ENCODE measurements at places on chromosomes 1 and 21.

GRCh38 chr1:58683519-58683918 lies 16.3 kb downstream of the MYSM1 start:
- no peak for DNase-seq

GRCh38 chr1:202998836-202999750 lies 8.1 kb upstream of the TMEM183A start:
- peak; percentile 85 for DNase-seq

DNA sequence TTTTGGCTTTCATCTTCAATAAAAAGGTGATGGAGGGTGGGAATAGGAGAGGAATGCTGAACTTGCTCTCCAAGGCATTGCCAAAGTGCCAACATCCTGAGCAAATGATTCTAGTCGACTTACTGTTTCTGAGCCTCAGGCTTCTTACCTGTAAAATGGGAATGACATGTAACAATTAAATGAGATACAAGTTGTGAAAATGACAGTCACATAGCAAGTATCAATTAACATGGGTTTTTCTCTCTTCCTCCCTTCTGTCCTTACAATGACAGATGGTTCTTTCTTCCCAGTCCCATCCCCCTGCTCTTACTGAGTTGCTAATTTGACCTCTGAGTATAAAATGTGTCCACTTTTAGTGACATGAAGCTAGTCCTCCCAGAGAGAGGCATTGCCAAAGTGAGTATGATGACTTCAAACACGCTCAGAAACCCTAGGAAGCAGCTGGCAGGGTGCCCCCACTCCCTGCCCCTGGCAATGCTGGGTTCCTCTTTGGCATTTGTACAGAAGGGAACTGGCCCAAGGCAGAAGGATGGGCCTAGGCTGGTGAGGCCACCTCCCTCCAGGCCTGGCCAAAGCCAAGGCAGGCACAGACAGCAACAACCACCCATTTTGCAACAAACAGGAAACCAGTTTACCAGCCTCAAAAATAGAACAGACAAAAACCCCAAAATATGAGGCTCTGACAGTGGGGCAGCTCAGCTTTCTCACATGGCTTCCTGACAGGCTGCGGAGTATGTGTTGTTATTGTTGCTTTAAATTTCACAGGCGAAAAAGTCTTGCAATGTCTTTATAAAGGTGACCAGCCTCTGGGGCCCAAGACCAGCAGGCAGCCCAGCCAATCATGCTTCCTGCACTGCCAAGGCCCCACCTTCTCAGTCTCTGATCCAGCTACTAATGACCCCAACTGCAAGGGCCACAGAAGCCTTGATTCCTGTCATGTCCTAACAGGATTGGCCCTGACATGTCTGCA lies 115.9 kb downstream of the HIVEP3 start:
- no peak for DNase-seq

GRCh38 chr1:65949230-65949626 lies 156.5 kb downstream of the PDE4B start:
- no peak for DNase-seq

DNA sequence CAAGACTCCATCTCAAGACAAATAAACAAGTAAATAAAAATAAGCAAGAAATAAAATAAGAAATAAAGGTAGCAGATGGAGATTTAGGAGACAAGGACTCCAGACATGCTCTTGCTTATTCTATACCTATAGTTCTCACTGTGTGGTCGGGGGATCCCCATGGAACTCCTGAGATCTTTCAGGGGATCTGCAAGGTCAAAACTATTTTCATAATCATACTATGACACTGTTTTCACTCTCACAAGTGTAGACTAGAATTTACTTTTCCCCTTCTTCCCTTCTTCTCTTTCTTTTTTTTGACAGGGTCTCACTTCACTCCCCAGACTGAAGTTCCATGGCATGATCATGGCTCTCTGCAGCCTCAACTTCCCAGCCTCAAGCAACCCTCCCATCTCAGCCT lies 29.8 kb upstream of the NLRP3 start:
- peak; percentile 55 for DNase-seq

DNA sequence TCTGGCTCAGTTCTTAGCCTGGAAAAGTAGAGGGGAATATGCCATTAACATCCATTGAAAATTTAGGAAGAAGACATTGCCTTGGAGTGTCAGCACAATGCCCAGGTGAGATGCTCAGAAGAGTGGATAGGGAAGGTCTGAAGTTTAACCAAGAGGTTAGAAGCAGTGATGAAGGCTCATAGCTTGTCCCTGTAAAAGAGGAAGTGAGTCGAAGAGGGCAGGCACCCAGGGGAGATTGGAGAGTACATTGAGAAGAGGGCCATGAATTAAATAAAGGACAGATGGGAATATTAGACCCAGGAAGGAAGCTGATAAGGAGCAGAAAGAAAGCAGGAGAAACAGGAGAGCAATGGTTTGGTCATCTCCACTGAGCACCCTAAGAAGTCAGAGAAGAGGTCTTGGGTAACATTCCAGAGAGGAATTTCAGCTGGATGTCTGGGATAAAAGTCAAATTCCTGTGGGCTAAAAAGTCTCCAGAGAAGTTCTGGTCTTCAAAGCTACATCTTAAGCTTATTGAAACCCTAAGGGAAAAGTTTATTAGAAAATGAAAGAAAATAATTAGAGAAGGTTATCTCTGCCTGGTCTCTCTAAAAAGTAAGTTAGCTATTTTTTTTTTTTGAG lies 17.3 kb downstream of the C8B start:
- DNase-seq, result no peak

DNA sequence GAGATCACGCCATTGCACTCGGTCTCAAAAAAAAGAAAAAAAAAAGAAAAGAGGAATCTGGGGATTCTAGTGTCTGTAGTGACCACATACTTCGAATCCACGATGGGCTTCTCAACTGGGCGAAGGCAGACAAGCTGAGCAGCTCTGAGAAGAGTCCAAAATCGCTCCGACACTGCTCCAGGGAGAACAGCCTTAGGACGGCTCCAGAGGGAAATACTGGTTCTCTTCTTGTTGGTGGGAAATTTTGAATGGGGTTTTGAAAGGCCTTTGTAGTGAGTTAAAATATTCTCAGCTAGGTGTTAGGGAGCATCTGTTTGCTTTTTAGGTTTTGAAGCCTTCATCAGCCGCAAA lies 18.3 kb upstream of the HJV start:
- no peak for DNase-seq

DNA sequence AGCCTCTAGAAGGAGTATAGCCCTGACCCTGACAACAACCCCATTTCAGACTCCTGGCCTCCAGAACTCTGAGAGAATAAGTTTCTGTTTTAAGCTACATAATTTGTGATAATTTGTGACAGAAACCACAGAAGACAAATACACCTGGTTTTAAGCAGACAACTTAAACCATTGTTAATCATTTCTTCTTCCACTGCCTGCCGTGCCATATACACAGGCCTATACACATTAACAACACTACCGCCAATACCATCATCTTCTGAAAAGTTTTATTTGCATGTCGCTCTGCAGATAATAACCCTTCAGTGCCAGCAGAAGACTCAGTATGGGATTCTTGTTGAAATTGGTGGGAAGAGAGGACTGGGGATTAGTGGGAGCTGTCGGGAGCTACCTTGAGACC lies 39.9 kb upstream of the KRTAP19-8 start:
- no peak for DNase-seq

- DNase-seq, result no peak
These were observed 29.4 kb downstream of the FOXJ3 start for GRCh38 chr1:42305639-42306038.

GRCh38 chr1:46394108-46394871 lies at the start of gene FAAH:
TSS of gene FAAH (plus strand) at chr1:46394317. CDS start at chr1:46394349, 32 bp downstream.
- DNase-seq, result peak; percentile 57

- peak; percentile 65 for DNase-seq
These were observed 583 bp downstream of the MEF2D start for GRCh38 chr1:156499842-156500542.

DNA sequence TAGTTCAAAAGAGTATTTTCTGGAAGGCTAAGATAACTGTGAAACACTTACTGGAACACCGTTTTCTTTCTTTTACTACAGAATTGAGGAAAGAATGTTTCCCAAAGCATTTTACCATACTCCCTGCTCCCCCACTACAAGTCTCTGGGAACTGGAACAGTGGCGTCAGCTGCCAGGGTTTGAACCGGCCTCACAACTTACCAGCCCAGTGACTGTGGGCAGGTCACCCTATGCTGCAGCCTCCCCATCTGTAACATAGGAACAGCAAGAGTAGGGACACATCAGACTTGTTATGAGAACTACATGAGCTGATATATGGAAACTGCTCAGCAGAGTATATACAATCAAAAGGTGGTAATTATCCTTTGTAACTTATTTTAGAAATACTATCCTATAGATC lies 91.5 kb downstream of the PTPN14 start:
- DNase-seq, result no peak

DNA sequence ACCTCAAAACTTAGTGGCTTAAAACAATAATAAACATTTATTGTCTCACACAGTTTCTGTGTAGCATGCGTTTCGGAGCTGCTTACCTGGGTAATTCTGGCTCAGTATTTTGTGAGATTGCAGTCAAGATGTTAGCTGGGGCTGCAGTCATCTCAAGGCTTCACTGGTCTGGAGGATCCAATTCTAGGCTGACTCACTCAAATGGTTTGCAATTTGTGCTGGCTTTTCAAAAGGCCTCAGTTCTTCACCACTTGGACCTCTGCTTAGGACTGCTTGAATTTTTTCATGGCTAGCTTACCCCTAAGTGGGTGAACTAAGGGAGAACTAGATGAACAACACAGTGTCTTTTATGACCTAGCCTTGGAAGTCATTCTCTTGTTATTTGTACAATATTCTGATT lies 21.0 kb downstream of the XPR1 start:
- no peak for DNase-seq

DNA sequence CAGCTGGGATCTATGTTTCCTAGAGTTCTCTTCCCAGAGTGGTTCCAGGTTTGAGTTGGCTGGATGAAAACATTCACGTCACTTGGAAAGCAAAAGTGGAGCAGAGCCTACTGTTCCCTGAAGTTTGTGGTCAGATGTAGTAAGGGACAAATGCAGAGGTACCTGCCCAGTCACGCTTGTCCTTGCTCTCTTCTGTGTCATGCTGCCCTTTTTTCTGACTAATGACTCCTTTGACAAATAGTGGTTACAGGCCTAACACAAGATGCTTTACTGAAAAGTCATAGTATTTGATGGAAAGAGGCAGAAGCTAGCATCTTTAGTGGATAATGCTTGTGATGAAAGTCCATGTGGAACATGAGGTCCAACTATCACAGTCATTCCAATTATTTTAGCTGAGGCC lies 881.4 kb upstream of the B3GALT2 start:
- DNase-seq, result no peak

GRCh38 chr1:16218014-16218673 lies 5.7 kb upstream of the ARHGEF19 start:
- DNase-seq, result no peak

DNA sequence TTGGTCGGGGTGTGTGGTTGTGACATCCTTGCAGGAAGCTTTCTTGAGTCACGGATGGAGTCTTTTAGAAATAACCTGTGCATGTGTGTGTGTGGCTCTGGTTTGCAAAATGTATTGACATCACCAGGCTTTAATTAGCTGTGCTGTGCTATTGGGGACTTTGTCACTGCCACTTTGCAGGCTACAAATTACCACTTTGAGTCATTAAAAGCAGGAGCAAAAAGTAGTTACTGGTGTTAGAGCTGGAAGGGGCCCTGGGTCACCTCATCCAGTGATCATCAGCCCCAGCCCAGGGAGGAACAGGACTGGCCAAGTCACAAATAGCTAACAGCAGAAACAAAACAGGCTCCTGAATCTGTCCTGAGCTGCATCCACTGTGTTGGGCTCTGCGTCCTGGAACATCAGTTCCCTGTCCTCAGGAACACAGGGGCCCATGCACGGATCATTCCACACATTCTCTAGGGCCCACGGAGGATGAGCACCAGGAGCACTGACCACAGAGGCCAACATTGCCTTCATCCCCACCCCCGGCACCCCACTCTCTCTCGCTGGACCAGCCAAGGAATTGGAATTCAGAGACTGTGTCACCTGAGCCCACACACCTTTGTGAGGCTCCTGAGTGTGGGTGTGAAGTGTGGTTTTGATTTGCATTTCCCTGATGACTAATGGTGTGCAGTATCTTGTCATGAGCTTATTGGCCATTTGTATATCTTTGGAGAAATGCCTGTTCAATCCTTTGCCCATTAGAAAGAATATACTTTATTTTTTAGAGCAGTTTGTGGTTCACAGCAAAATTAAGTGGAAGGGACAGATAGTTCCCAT lies 280.1 kb upstream of the C1orf174 start:
- DNase-seq, result peak; percentile 38

GRCh38 chr1:224256640-224257039 lies 73.3 kb downstream of the NVL start:
- DNase-seq, result no peak

DNA sequence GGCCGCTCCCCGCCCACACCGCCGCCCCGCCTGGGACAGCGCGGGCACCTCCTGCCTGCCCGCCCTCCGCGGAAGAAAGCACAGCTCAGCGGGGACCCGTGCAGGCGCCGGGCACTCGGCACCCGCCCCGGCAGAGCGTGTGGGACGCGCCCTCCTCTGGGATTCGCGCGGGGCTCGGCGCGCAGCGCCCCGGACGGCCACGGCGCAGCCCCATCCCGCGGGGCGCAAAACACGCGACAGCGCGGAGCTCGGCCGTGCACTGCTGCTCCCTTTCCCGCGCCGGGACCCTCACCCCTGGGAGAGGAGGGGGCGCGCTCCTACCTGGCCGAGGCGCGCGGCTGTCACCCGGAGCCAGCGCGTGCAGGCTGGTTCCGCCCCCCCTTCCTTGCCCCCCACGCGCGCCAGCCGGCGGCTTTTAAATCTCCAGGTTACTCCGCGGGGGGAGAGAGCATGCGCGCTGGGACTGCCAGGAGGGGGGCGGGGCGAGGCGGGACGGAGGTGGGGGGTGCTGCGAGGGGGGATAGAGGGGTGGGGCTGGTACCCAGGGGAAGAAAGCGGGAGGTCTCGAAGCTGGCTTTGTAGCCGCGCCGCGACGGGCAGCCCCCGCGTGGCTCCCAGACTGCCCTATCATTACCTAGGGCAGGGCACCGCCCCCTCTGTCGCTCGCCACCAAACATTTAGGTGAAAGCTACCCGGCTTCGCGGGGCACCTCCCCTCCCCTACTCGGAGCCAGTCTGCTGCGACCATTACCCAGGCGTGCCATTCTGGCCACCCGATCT lies at the start of gene SLC45A3:
SLC45A3 (minus strand) TSS at position 437 of the 779 bp plus-strand sequence. CDS start 15,853 bp downstream, outside the sequence.
- peak; percentile 48 for DNase-seq

DNA sequence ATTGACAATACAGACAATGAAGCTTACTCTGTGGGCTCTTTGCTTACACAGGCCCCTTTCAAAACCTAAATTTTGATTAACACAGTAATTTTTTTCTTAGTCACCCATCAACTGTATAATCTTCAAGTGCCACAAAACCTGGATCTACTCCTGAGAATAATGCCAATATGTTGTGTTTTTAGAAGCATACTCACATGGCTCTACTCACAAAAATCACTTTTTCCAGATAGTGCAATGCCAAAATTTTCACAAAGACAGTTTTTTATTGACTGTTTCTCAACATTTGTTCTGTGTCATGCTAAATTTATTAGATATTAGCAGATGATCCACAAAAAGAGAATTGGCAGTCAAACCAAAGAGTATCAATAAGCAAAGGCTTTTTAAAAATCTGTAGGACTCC lies 493.7 kb upstream of the C1orf87 start:
- no peak for DNase-seq

GRCh38 chr21:17784604-17785402 lies 34.4 kb downstream of the C21orf91 start:
- peak; percentile 73 for DNase-seq

- DNase-seq, result no peak
These were observed 96.5 kb downstream of the PPIAL4G start for GRCh38 chr1:148386617-148387016.
